ENCODE measurements at places on chromosomes 5 and 9. TPM values are rescaled to one million over a fixed set of nuclear protein-coding genes. Genes with fewer than 3 reads are reported as not detected.

DNA sequence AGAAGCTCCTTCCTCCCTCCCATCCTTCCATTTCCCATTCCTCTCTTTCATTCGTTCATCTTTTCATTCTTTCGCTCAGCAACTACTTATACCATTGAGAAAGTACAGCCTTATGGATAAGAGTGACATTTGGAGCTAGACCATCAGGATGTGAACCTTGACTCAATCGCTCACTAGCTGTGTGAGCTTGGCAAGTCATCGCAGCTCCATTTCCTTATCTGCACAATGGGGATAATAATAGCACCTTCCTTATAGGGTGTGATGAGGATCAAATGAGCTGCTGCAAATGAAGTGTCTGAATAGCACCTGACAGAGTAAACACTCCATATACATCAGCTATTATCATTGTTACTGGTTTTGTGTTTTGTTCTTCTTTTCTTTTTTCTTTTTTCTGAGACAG is 28.1 kb upstream of the SYNPO start:
- DNase-seq = peak; percentile 59

- peak; percentile 89 for DNase-seq
Measured at GRCh38 chr9:109856785-109857184, 76.8 kb downstream of the PALM2AKAP2 start.

GRCh38 chr9:96413302-96414221 is 4.6 kb downstream of the ZNF367 start:
- DNase-seq = no peak

DNA sequence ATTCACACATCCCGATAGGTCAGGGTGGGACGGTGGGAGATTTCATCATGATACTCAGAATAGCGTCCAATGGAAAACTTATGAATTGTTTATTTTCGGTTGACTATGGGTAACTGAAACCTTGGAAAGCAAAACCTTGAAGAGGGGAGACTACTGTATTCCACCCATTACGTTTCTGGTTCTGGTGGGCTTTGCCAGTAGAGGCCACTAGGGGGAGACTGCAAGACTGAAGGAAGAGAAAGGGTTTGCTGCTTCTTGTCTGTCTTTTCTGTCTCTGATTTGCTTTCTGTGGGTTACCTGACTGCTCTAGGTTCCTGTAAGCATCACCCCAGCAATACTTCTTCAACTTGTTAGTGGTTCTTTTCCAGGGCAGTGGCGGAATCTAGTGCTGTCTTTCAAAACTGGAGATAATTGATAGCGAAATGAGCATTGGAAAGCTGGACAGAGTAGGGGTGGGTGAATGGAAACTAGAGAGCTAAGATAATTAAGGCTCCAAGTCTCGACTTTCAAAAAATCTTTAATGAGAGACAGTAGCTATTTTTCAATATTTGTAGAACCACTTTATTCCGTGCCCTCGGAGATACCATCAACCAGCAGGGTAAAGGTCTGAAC is 27.0 kb downstream of the GRIN3A start:
- DNase-seq = no peak

DNA sequence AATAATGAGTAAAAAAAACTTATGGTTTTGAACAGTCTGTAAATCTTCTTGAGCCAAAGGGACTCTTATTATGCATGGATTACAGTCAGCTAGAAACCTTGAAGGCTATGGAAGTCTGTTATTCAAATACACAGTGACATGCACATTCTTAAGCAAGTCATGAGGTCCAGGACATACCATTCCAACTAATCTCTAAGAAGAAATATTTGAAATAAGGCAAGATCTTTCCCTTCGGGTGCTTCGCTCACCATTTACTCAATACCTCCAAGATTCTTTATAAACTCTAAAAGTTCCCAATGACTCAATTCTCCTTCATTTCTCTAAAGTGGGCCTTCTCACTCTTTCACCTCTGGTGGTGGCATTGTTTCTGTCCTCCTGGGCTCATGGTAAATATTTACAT is 811.0 kb downstream of the NR2F1-AS1 start:
- DNase-seq = no peak

- peak; percentile 89 for DNase-seq
Measured at GRCh38 chr5:73215891-73216610, 43.1 kb downstream of the TMEM174 start.

GRCh38 chr5:39698838-39699560 is 274.2 kb upstream of the DAB2 start:
- no peak for DNase-seq

DNA sequence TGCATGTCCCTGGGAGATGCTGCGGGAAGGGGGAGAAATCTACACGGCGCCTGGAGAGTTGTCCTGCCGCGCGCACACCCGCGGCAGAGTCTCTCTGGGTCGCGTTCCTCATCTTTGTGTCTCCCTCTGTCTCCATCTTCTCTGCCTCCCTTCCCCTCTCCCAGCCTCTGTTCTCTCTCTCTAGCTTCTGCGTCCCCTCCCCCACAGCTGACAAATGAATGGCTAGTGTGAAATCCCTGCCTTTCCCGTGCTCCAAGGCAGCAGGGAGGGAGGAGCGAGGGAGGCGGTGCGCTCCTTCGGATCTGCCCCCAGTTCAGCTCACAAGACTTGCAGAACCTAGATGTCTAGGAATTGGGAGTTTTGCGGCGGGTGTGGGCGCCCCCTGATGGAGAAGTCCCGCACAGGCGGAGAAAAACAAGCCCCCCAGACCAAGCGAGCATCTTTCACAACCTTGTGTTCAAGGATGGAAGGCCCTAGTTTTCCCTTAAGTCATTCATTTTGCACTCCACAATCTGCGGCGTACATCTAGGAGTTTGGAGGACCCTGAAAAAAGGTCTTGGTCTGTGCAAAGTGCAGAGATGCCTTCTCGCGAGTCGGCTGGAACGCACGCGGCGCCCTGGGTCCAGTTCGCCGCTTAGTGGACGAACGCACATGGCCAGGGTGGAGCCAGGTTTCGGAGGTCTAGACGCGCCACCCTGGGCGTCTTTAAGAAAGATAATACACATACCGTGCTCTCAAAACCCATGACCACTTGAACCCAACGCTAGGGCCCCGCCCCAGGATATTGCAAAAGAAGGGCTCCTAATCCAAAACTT is 2.0 kb downstream of the VCAN start:
- peak; percentile 94 for DNase-seq

DNA sequence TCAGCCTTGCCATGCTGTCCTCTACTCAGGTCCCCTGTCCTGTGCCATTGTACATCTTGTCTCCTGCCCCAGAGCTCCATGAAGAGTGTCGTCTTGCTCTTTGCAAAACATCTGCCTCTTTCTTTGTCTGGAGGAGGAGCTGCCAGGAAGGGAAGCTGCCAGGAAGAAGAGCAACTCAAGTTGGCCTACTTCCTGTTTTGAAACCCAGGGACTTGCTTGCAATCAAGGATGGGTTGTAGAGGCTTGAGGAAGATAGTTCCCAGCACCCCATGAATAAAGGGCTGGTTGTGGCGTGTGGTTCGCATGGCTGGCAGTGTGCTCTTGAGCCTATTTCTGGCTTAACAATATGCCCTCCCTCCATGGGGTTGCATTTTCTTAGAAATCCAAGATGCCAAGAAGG is 53.0 kb upstream of the CPEB4 start:
- DNase-seq = no peak

DNA sequence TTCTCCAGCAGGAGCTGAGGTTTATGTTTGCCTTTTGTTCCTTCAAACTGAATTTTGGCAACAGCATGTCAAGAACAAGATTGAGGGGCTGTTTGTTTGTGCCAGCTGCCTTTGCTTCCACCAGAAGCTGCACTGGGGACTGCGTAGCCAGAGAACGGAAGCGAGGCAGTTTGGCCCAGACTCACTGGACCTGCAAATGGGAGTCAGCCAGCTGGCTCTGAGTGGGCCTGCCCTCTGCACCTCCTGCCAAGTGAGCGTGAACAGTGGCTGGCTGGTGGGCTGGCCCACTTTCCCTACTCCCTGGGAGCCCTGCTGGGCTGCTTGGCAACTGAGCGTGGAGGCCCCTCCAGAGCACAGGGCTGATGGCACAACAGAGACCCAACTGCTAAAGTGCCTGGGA is 111.6 kb downstream of the GALNT10 start:
- DNase-seq = peak; percentile 92

GRCh38 chr5:80141681-80142080 is 106.5 kb downstream of the THBS4 start:
- DNase-seq = no peak

DNA sequence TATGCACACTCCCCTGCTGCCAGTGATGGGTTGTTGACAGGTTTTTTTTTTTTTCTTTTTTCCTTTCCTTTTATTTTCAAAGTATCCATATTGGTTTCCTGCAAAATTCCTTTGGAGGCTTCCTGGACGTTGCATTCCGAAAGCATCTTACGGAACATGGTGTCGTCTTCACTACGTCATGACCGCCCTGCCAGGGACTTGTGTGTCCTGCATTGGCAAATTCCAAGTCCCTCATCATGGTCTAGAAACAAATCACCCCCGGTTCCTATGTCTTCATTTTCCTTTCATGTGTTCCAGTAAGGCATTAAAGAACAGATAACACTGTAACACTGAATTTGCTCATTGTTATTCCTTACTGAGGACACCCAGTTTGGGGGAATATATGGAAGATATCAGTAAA is 35.0 kb upstream of the ADAMTSL1 start:
- DNase-seq = no peak

GRCh38 chr5:75044406-75044805 is 8.0 kb downstream of the GCNT4 start:
- DNase-seq = no peak

DNA sequence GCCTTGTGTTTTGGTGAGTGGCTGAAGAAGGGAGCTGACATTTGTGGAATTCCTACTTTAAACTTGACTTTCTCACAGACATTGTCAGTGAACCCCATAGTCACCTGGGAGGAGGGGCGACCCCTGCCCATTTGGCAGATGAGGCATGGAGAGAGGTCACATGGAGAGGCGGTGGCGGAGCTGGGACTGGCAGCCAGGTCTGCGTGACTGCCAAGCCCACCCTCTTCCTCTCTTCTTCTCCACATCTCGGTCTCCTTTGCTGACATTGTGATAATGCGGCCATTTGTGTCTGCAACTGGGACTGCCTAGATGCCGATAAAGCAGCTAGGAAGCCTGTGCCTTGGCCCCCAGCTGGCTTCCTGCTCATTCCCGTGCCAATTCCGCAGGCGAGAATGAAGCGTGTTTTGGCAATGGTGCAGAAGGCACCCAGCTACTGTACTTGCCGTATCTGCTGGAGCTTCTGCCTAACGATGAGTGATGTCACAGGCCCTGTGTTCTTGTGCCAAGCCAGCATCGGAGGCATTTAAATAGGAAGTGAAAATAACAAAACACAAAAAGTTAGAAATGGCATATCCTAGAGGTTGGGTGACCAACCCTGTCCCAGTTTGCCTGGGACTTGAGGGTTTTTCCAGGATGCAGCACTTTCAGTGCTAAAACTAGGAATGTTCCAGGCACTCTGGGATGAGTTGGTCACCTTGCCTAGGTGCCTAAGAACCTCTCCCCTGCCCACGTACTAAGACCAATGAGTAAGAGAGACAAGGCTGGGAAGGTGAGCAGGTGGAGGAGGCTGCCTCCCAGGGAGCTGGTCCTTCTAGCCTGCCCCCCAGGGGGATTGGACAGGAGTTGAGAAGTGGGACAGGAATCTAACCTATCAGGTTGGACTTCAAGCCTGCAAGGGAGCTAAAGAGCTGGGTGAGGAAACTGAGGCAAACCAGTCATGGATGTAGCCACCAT is 23.6 kb downstream of the OLFML2A start:
- DNase-seq = peak; percentile 44

GRCh38 chr9:108664309-108665255 is 191.2 kb downstream of the ACTL7B start:
- no peak for DNase-seq

DNA sequence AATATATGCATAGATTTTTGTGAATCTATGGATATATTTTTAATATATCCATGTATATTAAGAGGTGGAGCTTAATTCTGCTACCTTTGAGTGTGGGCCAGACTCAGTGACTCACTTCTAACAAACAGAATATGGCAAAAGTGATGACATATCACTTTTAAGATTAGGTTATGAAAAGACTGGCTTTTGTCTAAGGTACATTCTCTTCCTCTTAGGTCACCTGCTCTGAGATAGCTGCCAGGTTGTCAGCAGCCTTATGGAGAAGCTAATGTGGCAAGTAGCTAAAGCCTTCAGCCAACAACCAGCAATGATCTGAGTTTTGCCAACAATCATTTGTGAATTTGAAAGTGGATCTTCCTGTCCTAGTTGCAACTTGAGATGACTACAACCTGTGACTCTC is 83.8 kb downstream of the ANKRD31 start:
- no peak for DNase-seq

DNA sequence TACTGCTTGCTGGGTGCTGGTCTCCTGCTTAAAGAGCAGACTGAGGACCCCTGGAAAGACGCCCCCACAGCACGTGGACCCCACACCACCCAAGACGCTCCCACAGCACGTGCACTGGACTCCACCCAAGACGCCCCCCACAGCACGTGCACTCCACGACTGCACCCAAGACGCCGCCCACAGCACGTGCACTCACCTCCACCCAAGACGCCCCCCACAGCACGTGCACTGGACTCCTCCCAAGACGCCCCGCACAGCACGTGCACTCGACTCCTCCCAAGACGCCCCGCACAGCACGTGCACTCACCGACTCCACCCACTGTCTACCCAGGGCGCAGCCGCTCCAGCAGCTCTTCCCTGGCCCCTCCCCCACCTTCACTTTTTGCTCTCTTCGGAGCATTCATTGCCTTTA is 50.5 kb downstream of the EHMT1 start:
- peak; percentile 65 for DNase-seq

- DNase-seq = no peak
Measured at GRCh38 chr9:34197756-34198711, 19.2 kb downstream of the UBAP1 start.

- DNase-seq = no peak
Measured at GRCh38 chr9:16133032-16133431, 580.2 kb downstream of the CCDC171 start.

- DNase-seq = peak; percentile 80
Measured at GRCh38 chr5:78527054-78527859, 121.3 kb downstream of the LHFPL2 start.

GRCh38 chr9:4417578-4418325 is 72.5 kb upstream of the SLC1A1 start:
- DNase-seq = no peak

DNA sequence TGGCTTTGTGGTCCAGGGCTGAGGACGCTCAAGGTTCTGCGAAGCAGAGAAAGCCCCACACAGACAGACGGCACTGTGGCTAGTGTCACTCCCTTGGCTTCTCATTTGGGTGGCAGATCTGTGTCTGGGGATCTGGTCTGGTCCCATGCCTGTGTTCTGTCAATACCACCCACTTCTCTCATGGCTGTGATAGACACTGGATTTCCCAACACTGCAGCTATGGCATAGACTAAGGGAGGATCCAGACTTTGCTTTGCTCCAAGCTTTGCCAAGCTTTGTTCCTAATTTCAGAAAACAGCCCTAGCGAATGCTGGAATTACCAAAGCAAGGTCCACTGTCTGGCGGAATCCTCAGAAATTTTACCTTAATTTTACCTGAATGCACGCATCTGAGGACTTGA is 62.1 kb downstream of the GADD45G start:
- DNase-seq = no peak

ECSCR gene
- 21.3 TPM for total RNA-seq

SPATA31D1 gene
- not detected for total RNA-seq

ORM2 gene
- total RNA-seq = not detected

CTXN3 gene
- not detected for total RNA-seq

KIF12 gene
- total RNA-seq = 0.11 TPM

CBY3 gene
- total RNA-seq = not detected

LHX2 gene
- not detected for total RNA-seq

AFAP1L1 gene
- 36.9 TPM for total RNA-seq

ANKRD18A gene
- total RNA-seq = 2.1 TPM

NTMT1 gene
- total RNA-seq = 47.0 TPM

RIGI gene
- total RNA-seq = 5.6 TPM

BICD2 gene
- total RNA-seq = 29.5 TPM

CACNA1B gene
- total RNA-seq = 0.20 TPM

TICAM2 gene
- 3.4 TPM for total RNA-seq
